Vagina (tissue), 2 donors: ENCODE measurements at places on chromosomes 16 and 17.

- no peak for DNase-seq
These were observed 48.4 kb downstream of the RNF157 start for GRCh38 chr17:76191896-76192295.

DNA sequence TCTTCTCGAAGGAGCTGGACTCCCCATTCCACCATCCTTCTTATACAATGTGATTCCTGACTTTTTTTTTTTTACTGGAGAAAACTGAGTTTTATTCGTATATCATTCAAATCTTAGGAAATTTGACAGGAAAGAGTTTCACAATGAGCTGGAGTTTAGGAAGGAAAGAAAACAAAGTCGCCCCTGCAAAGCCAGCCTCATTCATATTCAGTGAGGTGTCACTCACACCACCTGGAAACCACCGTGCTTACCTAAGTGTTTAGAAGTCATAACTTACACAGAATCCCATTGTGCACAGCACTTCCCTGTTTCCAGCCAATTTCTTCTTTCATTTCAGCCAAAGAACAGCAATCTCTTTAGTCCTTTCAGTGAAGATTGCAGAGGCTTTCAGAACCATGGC lies 90.3 kb upstream of the CHMP6 start:
- no peak for DNase-seq

DNA sequence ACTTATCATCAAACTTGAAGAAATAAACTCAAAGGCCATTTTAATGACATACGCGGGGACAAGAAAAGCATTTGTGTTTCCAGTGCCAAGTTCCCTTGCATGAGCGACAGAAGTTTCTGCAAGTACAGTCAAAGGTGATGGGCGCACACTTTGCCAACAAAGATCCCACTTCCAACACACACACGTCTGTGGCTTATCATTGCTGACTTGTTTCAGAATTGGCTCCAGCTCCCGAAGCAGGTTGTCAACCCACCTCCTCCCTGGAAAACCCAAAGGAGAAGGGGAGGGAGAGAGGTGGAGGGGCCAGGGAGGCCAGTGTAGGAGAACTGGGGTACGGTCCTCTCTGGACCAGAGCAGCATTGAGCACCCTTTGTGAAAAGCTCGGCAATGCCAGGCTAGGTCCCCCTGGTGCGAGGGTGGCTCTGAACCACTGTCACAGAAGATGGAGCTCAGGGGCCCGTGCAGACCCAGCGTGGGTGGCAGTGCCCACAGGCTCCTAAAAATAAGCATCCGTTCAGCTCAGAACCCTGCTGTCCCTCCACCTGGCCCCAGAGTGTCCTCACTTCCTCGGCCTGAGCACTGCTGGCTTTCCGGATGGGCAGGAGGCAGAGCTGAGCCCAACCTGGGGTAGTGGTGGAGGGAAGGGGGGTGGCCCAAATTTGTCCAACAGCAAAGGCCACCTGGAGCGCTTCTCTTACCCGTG lies 33.2 kb downstream of the RBFOX3 start:
- no peak for DNase-seq

DNA sequence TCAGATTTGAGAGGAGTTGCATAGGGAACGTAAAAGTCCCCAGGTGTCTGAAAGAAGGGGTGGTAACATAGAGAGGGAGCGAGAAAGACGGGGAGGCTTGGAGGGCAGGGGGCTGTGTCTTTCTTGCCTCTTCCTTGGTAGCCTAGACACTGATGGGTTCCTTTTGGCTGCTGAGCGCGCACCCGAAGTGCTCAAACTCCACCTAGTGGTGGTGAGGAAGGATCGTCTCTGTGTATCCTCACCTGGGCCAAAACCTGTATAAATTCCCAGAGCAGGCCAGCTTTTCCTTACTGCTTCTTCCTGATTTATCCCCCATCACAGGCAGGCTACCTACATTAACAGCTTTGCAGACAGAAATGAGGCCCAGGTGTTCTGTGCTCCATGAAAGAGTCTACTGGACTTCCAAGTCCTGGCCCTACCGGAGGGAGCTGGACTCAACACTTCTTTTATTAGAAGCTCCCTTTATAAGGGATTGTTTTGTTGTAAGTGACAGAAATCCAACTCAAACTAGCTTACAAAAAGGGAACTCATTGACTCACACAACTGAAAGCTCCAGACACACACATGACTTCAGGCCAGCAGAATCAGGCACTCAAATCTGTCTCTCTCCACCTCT lies 5.5 kb upstream of the SLC25A35 start:
- DNase-seq: no peak

- DNase-seq: no peak
These were observed 160.8 kb downstream of the ANKFN1 start for GRCh38 chr17:56314026-56314425.

- no peak for DNase-seq
These were observed 6.2 kb downstream of the ITGAE start for GRCh38 chr17:3794557-3795389.

GRCh38 chr17:17141279-17141678 lies 64.9 kb downstream of the PLD6 start:
- no peak for DNase-seq

DNA sequence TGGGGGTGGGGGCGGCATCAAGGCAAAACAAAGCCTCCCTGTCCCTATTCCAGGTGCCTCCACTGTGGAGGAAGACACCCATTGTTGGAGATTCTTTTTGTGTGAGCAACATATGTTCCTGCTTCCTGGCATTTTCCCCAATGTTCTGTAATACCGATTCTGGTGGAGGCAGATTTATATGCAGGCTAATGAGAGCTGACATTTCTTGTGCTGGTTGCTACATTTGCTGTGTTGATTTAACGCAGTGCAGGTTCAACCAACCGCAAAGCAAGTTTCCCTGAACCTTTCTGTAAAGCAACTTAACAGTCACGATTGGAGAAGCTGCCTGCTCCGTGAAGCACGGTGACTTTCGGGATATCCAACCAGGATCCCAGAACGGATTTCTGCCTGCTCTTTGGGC lies 260.5 kb downstream of the CBLN1 start:
- DNase-seq: peak; percentile 82

DNA sequence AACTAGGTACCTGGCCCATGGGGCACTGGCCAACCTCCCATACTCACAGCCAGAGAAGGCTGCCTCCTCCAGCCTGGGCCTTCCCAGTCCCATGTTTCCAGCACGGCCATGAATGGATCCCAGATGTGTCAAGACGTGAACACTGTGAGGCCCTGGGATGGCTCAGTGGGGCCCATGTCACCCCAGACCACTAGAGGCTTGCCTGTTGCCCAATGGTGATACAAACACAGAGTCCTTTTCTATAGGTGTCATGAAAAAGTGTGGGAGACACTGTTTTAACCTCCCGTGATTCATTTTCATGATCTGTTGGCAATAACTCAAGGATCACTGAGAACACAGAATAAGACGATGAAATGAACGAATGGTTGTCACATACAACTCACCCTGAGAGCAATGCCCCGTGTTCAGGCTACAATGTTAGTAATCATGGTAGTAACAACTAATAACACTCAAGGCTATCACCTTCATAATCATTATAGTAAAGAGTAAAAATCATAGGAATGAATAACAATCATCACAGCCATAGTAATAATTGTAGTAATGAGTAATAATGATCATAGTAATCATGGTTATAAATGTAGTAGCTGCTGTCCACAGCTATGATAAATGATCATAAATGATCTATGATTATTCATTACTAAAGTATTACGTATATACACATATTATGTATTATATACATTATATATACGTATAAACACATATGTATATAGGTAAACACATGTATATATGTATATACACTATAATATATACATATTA lies 64.0 kb downstream of the DYNLRB2 start:
- DNase-seq: no peak

GRCh38 chr16:66093191-66093590 lies 273.3 kb upstream of the CDH5 start:
- no peak for DNase-seq

DNA sequence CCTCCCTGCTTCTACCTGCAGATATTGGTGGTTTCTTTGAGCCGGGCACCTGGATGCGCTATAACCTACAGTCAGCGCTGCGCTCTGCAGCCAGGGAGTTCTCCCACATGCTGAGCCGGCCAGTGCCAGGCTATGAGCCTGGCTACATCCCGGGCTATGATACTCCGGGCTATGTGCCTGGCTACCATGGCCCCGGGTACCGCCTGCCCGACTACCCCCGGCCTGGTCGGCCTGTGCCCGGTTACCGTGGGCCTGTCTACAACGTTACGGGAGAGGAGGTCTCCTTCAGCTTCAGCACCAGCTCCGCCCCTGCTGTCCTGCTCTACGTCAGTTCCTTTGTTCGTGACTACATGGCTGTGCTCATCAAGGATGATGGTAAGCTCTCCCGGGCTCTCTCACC lies 13.2 kb downstream of the CNTNAP1 start:
- DNase-seq: no peak

DNA sequence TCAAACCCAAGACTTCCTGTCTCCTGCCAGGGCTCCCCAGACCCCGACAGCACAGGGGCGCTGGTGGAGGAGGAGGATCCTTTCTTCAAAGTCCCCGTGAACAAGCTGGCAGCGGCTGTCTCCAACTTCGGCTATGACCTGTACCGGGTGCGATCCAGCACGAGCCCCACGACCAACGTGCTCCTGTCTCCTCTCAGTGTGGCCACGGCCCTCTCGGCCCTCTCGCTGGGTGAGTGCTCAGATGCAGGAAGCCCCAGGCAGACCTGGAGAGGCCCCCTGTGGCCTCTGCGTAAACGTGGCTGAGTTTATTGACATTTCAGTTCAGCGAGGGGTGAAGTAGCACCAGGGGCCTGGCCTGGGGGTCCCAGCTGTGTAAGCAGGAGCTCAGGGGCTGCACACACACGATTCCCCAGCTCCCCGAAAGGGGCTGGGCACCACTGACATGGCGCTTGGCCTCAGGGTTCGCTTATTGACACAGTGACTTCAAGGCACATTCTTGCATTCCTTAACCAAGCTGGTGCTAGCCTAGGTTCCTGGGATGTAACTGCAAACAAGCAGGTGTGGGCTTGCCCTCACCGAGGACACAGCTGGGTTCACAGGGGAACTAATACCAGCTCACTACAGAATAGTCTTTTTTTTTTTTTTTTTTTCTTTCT lies 8.1 kb downstream of the SERPINF1 start:
- DNase-seq: no peak
